D721Med (cell line): ENCODE measurements at places on chromosomes 1 and 21.

DNA sequence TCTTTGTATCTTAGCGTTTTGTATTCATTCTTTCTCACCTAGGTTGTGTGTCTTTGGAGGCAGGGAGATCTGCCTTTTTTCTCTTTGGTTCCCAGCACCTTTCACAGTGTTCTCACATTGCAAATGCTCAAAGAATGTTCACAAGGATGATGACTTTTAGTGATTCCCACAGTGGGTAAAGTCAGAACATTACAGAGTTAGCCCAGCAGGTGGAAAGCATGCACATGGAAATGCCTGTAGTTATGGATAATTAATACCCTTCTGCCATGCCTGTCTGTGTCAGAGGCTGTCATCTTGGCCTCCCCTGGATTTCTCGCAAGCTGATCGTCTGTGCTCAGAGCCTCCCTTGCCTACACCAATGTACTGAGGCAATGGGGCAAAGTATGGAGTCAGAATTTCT lies 458.9 kb downstream of the LMO4 start:
- no peak for DNase-seq

- no peak for DNase-seq
Measured at GRCh38 chr1:234772345-234773147, 162.6 kb upstream of the IRF2BP2 start.

DNA sequence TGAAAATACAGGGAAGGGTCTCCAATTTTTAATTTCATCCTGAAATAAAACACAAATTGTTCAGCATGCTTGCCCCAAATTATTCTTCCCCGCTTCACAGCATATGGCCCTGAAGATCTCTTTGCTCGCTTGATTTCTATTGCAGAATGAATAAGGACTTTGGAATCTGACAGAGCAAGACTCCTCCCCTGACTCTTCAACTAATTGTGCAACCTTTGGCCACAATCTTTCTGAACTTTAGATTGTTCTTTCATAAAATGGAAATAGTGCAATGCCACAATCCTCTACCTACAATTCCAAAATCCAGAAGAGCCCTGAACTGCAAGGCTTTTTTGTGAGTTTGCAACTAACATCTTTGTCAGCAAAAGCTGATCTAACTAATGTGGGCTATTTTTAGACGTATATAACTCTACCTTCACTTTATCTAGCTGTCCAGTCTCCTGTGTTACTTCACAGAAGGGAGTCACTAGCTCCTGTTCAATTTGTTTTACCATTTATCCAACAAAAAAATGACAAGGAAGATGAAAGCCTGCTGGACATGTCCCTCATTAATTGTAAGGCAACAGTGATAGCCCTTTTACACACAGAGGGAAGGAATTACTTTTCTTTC lies 13.4 kb downstream of the RNASEL start:
- no peak for DNase-seq

DNA sequence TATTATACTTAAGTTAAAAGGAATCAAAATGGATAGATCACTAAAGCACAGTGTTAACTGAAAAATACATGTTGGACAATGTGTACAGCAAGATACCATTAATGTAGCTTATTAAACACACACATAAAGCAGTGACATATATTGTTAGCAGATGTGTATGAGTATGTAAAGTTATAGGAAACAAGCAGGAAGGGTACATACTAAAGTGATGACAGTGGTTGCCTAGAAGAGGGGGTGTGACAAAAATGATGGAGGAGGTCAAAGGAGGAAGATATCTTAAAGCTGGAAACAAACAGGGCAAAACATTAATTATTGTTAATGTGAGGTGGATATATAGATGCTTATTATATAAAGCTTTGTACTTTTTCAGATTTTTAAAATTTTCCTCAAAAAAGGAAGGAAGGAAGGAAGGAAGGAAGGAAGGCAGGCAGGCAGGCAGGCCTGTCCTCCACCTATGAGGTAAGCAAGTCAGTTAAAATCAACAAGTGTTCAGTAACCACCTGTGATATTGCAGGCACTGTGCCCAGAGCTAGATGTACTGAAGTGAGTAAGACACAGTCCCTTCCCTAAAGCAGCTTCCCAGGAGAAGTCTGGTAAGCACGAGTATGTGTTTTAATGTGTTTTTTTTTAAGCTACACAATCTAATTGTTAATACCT lies 252.9 kb upstream of the NR5A2 start:
- no peak for DNase-seq

GRCh38 chr1:206802401-206802800 lies 30.1 kb upstream of the IL10 start:
- no peak for DNase-seq
